Fibroblast of skin of right quadriceps (primary cell): ENCODE measurements at places on chromosomes 3 and 15.

DNA sequence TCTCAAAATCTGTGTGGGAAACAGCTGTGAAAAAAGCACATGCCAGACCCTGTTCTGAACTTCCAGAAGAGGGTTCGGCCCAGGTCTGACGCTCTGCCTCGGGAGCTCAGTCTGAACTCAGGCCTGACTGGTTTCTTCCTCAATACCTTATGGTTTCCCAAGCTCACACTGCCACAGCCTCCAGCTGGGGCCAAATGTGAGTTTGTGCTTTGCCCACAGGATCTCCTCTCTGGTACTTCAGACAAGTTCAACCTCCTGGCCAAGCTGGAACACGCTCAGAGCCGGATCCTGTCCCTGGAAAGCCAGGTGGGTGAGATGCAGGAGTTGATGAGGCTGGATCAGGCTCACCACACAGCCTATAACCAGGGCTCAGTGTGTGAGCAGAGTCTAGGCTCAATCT, 33.8 kb downstream of the CYP11A1 start:
- no peak for DNase-seq

DNA sequence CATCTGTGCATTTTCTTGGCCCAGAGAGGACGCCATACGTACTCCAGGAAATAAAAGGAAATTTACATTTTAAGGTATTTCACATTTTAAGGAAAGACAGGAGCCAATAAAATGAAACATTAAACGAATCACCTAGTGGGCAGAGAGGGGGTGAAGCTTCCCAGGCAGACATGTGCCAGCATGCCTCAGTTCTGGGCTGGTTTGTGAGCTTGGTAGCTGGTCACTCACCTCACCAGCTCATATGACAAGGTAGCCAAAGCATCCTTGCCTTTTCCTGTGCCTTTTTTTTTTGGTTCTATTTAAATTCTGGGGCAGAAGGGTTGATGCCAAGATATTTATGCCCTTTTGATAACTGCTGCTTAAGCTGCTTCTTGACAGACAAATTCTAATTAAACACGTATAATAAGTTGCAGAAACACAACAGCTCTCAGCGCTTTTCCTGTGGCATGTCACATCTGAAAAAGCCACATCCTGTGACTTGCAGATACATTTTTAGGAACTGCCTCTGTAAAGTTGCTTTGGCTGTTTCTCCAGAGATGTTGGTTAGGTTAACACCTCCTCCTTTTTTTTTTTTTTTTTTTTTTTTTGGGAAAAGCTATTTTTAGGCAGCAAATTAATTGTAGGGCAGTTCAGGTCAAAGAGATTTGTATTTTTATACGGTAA, 218.6 kb downstream of the PDCD6IP start:
- peak; percentile 69 for DNase-seq

DNA sequence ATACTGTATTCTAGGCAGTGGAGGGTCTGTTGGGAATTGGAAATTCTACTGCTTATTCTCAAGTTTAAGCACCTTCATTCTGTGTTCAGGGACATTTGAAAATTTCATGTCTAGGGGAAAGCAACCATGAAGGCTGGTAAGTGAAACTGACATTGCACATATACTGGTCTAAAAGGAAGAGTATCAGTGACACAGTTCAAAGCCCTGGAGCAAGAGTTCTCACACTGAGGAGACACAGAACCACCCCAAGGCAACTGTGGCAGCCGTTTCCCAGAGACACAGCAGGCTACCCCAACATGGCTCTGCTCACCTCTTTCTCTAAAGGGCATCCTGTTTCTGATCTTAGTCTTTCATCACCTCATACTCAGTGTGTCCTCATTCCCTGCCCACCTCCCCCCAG, 67.5 kb downstream of the KCNMB2 start:
- no peak for DNase-seq

DNA sequence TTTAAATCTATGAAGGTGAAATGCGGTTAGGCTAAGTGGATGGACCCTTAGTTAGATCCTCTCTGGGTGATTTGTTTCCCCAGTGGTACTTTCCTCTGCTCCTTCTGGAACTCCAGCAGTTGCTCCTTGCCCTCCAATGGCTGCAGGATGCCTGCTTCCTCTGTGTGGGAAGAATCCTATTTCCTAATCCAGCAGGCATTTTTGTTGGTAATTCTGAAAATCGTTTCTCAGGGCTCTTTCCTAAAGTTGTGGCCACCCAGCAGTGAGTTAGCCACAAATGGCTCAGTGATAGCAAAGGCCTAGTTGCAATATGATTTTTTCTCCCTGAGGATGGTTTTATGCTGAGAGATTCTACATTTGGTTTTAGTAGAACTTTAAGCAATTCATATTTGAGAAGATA, 332.3 kb upstream of the C2CD4B start:
- peak; percentile 48 for DNase-seq

DNA sequence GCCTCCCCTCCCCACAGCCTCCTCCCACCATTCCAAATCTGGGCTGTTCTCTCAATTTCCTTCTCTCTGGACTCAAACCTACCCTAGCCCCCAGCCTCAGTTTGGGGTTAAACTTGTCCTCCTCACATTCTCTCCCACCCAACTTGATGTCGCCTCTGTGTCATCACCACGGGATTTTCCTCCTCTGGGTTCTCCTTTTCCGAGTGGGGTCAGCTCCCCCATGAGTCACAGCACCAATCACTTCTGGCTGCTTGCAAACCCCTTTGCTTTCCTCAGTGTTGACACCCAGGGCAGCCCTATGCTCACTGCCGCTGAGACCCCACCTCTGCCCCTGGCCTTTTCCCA, 451 bp downstream of the CCR5AS start:
- DNase-seq = no peak

DNA sequence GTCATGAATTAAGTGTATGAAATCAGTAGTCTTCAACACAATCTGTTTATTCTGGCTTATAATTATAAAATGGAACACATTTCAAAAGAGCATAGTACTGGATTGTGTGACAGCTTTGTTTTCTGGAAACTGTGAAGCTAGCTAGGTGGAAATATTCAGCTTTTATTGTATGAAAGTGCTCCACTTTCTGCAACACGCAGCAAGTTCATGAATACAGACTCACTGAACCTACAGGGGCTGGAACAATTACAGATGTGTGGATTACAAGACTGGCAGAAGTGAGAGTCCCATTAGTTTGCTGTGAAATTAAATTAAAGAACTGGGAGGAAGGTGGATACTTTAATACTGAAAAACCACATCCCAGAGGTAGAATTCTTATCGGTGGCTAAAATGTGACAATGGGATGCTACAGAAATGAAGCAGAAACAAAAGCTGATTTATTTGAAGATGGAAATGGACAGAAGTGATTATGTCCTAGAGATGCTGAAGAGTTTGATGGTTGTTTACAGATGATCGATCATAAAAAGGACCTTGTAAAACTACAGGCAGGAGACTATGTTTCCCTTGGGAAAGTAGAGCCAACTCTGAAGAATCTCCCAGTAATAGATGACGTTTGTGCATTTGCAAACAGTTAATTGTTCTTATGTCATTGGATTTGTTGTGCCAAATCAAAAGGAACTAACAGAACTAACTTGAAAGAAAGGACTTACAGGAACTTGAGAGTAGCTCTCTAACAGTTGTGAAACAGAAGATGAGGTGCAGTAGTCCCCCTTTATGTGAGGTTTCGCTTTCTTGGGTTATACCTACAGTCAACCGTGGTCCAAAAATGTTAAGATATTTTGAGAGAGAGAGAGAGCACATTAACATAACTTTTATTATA, 15.7 kb downstream of the TF start:
- DNase-seq = no peak

DNA sequence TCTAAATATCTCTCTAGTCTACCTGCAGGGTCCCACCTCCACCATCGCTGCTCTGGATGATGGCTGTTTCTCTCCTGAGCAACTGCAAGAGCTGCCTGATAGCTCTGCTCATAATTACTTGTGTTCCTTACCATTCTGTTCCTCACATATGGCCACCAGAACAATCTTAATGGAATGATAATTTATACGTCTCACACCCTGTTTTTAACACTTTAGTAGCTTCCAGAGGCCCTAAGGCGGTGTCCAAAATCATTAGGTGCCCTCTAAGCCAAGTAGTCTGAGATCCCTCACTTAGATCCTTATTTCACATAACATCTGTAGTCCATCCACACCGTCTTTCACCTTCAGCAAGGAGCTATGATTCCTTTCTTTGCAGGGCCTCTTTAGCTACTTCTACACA, 373.3 kb downstream of the GBE1 start:
- DNase-seq = no peak

DNA sequence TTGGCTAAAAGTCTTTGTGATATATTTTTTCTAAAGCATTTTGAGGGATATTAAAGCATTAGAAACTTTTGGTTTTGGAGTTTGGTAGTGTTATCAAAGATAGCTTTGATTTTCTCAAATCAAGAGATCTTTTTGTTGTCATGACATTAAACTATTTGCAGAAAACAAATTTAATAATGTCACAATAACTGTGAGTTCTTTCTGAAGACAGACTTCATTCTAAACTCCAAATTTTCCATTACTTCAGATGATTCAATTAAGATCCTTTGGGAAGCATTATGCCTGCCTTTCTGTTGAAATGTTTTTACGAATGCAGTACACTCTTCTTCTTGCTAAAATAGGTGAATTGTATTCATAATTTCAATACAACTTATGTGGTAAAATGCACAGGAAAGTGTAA, 145.4 kb downstream of the ALCAM start:
- DNase-seq = no peak

- DNase-seq = no peak
Observed at GRCh38 chr3:140630366-140630765, 47.5 kb upstream of the TRIM42 start.

DNA sequence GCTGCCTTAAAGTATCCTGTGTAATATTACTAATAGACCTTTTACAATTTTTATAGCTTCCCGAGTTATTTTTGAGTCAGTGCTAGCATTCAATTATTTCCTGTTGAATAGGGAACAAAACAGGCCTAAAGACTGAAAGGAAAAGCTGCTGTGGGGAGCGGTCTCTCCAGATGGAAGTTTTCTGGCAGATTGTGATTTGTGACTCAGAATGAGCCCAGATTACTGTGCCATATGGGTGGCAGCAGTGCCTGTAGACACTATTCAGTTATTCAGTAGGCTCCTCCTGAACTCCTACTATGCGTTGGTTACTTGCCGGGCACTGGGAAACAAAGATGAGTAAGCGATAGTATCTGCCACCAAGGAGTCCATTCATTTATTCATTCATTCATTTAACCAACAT, 211.8 kb downstream of the CHST2 start:
- peak; percentile 49 for DNase-seq

GRCh38 chr3:9331171-9331570, 31.7 kb upstream of the THUMPD3 start:
- no peak for DNase-seq

DNA sequence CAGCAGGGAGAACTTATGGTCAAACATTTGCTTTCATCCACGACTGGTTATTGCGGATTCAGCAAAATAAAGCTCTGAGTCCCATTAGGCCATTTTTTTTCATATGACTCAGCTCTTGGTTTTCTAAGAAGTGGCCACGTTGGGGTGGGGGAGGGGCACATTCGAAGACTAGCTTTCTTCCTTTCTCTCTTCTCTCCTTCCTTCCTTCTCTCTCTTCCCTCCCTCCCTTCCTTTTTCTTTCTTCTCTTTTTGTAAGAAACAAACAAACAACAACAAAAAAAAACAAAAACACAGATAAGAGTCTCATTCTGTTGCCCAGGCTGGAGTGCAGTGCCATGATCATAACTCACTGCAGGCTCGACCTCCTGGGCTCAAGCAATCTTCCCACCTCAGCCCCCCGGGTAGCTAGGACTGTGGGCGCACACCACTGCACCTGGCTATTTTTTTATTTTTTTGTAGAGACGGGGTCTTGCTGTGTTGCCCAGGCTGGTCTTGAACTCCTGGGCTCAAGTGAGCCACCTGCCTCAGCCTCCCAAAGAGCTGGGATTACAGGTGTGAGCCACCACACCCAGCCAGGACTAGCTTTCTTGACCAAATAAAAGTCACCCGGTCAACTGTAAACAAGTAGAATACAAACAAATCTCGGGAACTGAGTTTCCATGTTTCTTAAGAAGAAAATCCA, 41.6 kb downstream of the ABCC5 start:
- DNase-seq = peak; percentile 46

DNA sequence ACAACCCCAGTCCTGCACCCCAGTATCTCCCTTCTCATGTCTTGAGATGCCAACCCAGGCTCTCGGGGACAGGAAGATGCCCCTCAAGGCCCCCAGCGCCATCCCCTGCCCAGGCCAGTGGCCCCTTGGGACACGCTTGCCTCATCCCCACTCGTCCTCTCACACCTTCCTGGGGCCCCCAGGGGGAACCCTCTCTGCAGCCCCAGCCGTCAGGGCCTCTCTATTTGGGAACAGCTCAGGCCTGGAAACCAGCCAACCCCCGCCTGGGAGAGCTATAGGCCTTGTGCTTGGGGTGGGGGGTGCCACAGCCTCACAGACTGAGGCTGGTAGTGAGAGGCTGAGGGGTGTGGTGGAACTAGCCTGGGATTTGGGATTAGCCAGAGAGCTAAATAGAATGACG, 7.8 kb downstream of the LINGO1 start:
- DNase-seq = no peak
